ENCODE measurements at places on chromosomes 7 and 10.

DNA sequence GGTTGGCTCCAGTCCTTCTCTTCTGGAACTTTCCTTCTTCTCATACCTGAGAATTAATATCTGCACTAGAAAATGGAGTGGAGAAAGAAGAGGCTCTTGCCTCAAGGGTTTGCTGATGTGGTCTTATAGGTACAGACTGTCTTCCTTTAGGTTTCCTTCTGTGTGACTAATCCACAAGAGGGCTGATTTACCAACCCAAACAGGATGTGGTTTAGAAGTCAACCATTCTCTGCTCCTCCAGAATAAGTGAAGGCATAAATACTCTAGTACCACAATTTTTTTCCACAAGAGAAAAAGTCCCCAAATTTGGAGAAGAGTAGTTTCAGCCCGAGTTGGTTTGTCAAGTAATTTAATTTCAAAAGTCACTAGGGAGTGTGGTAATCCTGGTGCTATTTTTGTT, 85.8 kb downstream of the NRP1 start:
- DNase-seq = no peak

GRCh38 chr7:128406314-128407232, 3.2 kb downstream of the IMPDH1 start:
- DNase-seq = no peak

DNA sequence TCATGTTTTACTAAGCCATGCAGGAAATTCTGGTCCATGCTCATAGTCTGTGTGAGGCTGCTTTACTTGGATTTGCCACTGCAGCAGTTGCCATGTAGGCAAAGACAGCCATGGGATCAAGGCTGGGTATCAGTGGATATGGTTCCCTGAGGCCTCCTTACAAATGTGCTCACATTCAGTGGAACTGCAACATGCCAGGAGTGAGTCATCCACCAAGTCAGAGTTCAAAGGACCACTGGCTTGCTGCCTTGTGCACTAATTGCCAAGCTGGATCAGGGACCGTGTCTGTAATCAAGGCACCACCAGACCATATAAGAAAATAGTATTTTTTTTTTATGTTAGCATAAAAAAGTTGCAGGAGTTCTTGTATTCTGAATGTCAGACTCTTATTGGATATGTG, 101.0 kb downstream of the CDCA7L start:
- no peak for DNase-seq

DNA sequence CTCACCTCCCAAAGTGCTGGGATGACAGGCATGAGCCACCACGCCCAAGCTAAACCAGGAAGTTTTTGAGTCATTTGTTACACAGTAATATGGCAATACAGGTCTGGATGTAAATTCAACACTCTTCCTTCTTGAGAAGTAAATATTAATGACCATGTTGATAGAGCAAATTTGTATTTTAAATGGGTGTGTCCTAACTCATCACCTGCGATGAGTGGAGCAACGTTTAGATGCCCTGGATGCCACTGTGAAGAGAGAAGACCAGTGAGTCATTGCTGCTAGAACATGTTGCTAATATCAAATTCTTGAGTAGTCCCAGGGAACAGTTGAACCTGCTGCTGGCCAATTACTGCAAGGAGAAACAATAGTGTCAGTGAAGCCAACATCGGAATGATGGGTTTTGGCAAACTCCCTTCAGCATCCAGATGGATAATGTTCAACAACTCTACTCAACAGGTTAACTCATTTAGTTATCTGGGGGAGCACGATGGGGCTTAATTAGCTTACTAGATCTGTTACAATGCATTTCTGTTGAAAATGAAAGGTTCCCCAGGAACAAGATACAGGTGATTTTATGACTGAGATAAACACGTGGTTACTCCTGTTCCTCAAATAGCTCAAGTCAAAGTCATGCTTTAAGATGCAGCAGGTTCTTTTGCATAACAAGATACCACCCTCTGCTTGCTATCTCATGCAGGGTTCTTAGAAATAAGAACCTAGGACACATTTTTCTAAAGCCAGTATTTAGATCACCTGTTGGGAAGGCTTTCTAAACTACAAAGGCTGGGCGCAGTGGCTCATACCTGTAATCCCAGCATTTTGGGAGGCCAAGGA, 146.8 kb downstream of the CALN1 start:
- no peak for DNase-seq

All from stimulated activated CD4-positive, alpha-beta T cell treated with anti-CD3 and anti-CD28 coated beads, TNF-alpha, amount 100 ng/mL, for 24 hours (primary cell).